ENCODE measurements at places on chromosomes 6 and 20. TPM values are rescaled to one million over a fixed set of nuclear protein-coding genes. Genes with fewer than 3 reads are reported as not detected.

The FAM83B gene
- 13.9 TPM for total RNA-seq

The IL20RA gene
- total RNA-seq, result 0.13 TPM

- peaks cover 9% of the 10 kb centered on the region for H3K4me1 ChIP-seq
- H3K4me3 ChIP-seq, result no peak overlapping the region
- H3K27me3 ChIP-seq, result no peaks in the 10 kb centered on the region
- H3K27ac ChIP-seq, result no peak overlapping the region
- no peak for DNase-seq
- no peaks in the 10 kb centered on the region for H3K36me3 ChIP-seq
These were observed 34.8 kb downstream of the MYLIP start for GRCh38 chr6:16163535-16164300.

DNA sequence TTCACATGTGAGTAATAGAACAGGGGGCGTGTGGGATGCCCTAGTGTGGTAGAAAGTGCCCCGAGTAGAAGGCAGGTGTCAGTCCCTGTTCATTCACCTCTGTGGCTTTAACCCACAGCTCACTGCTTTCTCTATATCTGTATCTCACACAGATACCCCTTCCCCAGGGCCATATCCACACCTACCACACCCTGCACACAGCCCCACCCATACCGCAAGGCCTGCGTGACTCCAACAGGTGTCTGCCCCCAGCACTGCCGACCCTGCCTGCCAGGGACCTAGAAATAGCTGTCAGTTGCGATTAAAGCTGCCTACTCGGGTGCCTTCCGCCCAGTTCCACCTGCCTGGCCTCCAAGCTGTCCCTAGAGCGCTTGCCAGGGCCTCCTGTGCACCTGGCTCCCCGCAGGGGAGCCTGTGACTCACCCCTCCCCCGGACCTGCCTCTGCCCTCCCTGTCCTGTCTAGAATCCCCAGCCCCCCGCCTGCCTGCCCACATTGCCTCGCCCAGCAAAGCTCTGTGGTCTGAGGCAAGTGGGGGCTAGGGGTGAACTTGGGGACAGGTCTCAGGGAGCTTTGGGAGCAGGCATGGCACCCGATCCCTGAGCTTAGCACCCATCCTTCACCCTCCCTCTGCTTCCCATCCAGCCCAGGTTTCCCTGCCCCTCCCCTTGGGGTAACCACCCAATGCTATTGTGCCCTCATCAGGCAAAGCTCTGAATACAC is 38.3 kb upstream of the ID1 start:
- peaks cover 55% of the 10 kb centered on the region for H3K36me3 ChIP-seq
- H3K27ac ChIP-seq, result no peak overlapping the region
- H3K27me3 ChIP-seq, result no peaks in the 10 kb centered on the region
- H3K4me3 ChIP-seq, result no peak overlapping the region
- DNase-seq, result peak; percentile 80
- peaks cover 9% of the 10 kb centered on the region for H3K4me1 ChIP-seq

GRCh38 chr20:48159145-48160008 is 374.1 kb upstream of the SULF2 start:
- H3K4me1 ChIP-seq, result no peaks in the 10 kb centered on the region
- DNase-seq, result no peak
- H3K27me3 ChIP-seq, result no peaks in the 10 kb centered on the region
- H3K27ac ChIP-seq, result no peak overlapping the region
- no peaks in the 10 kb centered on the region for H3K36me3 ChIP-seq
- no peak overlapping the region for H3K4me3 ChIP-seq

The COL20A1 gene
- total RNA-seq, result 0.44 TPM

DNA sequence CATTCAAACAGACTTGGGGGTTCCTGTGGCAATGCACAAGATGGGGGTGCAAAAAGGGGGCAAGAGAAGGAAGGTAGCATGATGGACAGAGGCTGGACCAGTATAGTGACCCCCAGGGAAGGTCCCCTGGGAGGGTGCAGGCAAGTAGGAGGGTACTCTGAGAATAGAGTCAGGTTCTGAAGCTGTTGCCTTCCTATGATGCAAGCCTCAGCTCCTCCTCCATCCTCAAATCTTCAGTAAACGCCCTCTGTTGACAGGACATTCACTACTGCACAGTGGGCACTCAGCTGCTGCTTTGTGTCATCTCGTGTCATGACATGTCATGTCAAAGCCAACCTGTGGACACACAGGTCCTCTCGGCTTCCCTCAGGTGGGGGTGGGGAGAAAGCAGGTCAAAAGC is 5.8 kb upstream of the SDCBP2 start:
- H3K4me1 ChIP-seq, result no peaks in the 10 kb centered on the region
- no peak overlapping the region for H3K4me3 ChIP-seq
- no peaks in the 10 kb centered on the region for H3K27me3 ChIP-seq
- H3K36me3 ChIP-seq, result peaks cover 16% of the 10 kb centered on the region
- no peak overlapping the region for H3K27ac ChIP-seq

DNA sequence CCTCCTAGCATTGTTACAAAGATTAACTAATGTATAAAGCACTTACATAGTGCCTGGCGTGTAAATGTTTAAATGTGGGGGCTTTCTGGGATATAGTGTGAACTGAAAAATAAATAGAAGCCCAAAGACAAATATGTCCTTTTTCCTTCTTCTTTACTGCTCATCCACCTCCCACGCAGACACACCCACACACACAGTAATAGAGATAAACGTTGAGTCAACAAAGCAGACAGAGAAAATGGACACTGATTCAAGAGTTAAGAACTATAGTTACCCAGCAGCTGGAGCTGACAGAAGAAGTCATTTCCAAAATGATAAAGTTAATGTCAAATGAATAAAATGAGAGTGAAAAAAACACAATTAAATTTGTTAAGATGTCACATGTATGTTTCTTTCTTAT is 68.3 kb downstream of the FHL5 start:
- no peaks in the 10 kb centered on the region for H3K4me1 ChIP-seq
- no peak overlapping the region for H3K27ac ChIP-seq
- H3K4me3 ChIP-seq, result no peak overlapping the region
- no peak for DNase-seq
- H3K36me3 ChIP-seq, result no peaks in the 10 kb centered on the region

DNA sequence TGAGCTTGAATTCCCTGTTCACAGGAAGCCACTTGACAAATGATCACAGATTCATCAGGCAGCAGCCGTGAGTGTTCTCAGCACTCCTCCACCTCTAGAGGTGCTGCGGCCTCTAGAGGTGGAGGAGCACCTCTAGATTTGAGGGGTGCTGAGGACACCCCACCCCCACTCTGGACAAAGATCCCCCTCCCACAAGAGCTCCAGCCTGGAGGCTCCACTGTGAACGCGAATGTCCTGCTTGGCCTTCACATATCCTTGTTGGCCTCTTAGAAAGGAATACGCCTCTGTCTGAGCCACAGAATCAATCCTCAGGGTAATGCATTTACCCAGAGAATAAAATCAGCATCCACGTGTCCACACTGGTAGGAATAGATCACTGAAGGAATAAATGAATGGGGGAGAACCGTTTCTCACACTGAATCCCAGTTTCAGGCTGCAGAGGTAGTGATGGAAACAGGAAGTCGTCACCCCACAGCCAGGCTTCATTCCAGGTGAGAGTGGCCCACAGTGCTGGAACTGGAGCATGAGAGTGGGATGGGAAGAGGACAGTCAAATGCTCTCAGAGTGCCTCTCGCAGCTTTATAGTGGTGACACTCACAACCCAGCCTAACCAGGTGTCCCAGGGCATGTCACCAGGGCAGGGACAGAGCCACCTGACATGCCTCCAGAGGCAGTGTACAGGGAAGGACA is 16.6 kb downstream of the NPEPL1 start:
- no peaks in the 10 kb centered on the region for H3K27me3 ChIP-seq
- no peak overlapping the region for H3K4me3 ChIP-seq
- peaks cover 16% of the 10 kb centered on the region for H3K36me3 ChIP-seq
- no peak overlapping the region for H3K27ac ChIP-seq
- H3K4me1 ChIP-seq, result no peaks in the 10 kb centered on the region

DNA sequence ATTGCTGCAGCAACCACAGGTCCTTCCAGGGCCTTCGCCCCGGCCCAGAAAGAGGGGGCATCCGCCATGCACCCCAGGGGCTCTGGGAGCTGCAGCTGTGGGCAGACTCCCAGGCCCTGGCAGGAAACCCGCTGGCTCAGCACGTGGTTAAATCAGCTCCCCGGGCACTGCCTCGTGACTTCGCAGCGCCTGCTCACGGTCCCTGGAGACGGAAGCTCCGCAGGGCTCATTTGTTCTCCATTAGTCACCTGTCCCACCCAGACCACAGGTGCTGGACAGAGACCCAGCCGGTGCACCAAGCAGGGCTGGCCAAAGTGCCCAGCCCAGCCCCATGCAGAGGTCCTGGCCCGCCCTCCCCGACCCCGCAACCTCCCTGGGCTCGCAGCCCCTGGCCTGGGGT is 14.7 kb downstream of the KCNQ2 start:
- no peak overlapping the region for H3K27ac ChIP-seq
- H3K36me3 ChIP-seq, result no peaks in the 10 kb centered on the region
- H3K27me3 ChIP-seq, result no peaks in the 10 kb centered on the region
- DNase-seq, result no peak
- H3K4me3 ChIP-seq, result no peak overlapping the region

GRCh38 chr20:2559279-2559626 is 22.9 kb downstream of the TMC2 start:
- no peak for DNase-seq
- H3K27me3 ChIP-seq, result peaks cover 75% of the 10 kb centered on the region
- H3K36me3 ChIP-seq, result no peaks in the 10 kb centered on the region

The BEND6 gene
- total RNA-seq, result 0.95 TPM

The CNR1 gene
- total RNA-seq, result 14.3 TPM
